WTC11 (cell line): ENCODE measurements at places on chromosomes 4 and X.

- no peak for DNase-seq
These were observed 23.1 kb downstream of the ZRSR2 start for GRCh38 chrX:15813416-15813815.

DNA sequence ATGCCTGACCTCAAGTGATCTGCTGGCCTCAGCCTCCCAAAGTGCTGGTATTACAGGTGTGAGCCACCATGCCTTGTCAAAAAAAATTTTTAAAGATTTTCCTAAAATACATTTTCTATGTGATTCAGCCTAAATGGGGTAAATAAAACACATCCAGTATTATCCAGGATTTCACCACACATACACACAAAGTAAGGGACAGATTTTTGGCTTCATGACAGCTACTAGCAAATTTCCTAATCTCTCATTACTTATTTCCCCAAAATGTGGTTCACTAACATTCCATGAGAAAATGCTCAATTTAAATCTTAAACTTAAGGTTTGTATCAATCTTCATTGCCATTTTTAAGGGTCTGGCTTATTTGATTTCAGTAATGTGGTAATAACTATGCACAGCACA is 348.5 kb upstream of the INTU start:
- DNase-seq: no peak

DNA sequence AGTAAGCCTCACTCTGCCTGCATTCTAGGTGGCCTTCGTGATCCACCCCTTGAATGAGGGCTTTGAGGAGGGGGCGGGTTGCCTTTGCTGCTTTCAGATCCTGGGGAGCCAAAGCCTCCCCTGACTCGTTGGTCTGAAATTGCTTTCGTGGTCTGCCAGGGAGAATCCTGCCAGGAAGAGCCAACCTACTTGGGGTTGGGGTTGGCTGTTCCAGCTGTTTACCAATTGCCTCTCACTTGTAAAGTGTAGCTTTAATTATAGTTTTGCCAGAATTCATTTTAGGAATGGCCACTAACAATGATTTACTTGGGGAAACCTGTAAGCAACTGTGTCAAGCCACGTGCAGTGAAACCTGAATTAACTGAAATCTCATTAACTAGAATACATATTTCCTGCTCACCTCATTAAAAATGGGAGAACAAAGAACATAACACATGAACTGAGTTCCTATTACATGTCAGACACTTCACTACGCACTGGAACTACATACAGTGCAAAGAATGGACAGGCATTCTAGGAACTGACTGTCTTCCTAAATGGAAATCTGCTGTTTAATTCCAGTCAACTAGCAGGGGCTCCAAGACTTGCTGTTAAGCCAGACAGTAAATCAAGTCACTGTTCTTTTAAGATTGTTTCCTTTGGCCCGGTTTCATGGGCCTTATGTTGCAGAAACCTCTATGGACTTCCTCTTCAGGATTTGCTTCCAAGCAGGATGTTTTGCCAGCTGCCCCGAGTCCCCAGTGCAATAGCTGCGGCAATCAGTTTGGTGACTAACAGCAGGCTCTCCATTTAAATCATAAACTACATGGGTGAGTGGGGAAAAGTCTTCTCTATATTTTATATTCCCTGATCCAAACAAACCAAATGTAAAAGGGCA is 16.4 kb upstream of the NKRF start:
- DNase-seq: no peak

DNA sequence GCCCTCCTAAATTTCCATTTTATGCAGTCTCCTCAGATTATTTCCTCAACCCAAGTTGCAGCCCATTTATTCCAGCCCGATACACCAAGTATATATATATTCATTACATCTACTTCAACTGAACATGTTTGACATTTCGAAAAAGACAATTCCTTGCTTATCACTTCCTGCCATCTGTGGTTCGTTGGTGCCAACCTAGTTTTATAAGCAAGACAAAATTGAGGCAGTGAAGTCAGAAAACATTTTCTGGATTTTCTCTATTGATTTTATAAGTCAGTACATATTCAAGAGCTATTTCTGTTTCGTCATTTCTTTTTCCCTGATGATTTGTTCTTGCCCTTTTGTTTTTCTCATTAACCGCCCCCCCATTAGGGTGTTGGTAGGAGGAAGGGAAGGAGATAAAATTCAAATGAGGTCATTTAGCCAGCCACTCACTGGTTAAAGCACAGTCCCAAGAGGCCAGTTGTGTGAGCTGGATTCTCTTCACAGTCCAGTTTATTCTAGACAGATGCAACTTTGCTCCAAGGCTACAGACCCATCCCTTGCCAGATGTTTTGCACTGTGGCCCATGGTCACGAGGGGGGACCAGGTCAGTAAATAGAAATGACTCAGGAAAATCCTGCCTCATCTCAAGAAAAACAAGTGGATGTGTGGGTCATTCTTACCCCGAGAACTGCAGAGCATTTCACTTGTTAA is 20.3 kb upstream of the VEGFD start:
- no peak for DNase-seq

DNA sequence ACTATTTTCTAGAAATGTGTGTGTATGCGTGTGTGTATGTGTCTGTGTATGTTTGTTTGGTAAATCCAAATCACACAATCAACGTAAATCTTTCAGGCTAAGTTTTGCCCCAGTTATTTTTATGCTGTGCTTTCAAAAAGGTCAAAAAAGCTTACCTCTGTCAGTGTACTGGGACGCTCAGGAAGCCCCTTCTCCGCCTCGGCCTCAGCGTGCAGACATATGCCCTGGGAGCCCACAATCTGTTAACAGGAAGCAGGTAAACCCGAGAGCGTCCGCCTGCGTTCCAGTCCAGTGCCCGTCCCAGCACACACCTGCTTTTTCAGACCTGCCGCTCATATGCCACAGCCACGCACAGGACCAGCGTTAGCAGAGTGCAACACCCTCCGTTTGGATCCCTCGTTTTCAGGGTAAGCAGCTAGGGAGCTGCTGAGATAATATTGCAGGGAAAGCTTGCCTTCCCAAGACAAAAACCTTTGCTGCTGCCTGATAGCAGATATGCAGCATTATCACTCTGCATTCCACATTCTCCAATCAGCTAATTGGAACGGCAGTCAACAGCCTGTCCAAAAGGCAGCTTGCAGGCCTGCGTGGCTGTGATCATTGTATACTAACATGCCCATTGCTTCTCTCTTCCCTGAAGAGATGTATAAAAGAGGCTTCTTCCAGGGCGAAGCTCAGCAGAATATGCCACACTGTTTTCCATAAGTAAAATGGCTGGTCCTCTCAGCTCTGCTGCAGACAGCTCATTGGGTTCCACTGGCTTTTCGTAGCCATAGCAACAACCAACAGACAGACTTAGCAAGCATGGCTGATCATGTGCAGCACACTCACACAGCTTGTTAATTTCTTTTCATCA is at the start of gene SORBS2:
Gene SORBS2 (minus strand): TSS at position 686 of the 856 bp plus-strand sequence. CDS start 121,623 bp downstream, outside the sequence.
- DNase-seq: no peak
